ENCODE measurements at places on chromosomes 5 and 9.
A peak's percentile ranks its signal among the peaks of the same experiment; 100 is the strongest.

GRCh38 chr5:42718591-42718990 is 38.0 kb upstream of the CCDC152 start:
- no peak for DNase-seq

- DNase-seq: no peak
Measured at GRCh38 chr9:92325991-92326500, 293 bp downstream of the CENPP start.

DNA sequence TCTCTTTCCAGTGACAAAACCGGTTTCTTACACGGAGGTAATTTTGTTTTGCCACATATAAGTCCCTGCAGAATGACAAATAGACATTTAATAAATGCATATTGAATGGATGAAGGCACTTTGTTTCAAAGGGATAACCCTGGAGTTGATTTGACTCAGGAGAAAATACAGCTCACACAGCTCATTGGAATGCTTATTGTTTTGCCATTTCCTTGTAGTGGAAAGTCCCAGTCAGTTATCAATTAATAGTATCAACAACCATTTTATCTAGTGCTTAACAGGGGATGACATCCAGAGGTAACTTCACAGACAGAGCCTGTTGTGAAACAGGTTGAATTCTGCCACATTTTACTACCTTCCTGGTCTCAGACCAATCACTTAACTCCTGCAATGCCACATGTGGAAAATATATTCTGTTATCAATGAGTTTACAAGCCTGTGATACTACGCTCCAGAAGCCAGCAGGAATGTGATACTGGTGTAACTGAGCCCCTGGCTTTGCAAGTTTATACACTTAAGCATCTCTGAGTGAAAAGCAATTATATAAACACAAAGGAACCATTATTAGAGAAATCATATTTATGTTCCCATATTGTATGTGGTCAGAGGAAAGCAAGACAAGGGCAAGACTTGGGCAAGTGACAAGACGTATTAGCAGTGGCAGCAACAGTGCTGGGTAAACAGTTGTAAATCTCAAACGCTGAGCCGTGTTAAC is 123.1 kb upstream of the ANKRD55 start:
- DNase-seq: no peak

GRCh38 chr5:174245516-174246075 is 200.1 kb downstream of the NSG2 start:
- DNase-seq: no peak

- no peak for DNase-seq
Measured at GRCh38 chr5:71891406-71891805, 172.3 kb downstream of the CARTPT start.

DNA sequence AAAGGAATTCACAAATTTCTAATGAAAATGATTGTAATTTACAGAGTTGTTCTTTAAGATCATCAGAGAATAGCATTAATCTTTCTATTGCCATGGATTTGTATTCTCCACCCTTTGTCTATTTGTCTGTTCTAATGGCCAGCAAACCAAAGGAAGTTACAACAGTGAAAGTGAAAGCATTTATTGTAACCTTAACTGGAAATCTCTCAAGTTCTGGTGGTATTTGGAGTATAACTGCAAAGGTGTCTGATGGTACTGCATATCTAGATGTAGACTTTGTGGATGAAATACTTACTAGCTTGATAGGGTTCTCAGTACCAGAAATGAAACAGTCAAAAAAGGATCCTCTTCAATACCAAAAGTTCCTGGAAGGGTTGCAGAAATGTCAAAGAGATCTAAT is 21.7 kb downstream of the RMI1 start:
- no peak for DNase-seq

DNA sequence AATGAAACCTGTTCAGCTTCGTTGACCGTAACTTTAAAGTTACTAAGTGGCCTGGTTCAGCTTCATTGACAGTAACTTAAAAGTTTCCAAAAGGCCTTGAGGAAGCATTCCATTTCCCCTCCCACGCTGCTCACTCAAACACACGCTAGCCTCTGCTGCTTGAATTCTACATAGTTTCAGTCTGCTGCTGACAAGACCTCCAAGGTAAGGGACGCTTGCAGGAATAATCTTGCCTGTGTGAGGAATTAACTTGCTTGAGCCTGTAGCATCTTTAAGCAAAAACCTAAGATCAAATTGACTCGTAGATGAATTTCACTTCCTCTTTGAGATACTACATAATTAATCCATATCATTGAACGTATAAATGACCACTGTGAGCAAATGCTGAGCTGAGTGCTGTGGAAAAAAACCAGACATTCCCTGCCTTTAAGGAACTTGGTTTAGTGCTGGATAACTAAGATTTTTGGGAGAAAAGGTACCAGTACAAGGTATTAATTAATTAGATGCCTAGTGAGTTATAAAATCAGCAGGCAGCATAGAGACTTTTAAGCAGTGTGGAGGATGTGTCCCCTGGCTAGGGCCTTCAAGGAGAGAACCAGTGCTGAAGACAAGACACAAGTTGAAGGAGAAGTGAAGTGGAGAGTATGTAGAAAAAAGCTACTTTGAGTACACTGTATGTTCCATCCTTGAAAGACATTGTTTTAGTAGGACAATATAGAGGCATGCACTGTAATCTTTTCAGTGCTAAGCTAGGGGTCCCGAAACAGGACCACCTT is 39.2 kb downstream of the GRAMD2B start:
- no peak for DNase-seq

DNA sequence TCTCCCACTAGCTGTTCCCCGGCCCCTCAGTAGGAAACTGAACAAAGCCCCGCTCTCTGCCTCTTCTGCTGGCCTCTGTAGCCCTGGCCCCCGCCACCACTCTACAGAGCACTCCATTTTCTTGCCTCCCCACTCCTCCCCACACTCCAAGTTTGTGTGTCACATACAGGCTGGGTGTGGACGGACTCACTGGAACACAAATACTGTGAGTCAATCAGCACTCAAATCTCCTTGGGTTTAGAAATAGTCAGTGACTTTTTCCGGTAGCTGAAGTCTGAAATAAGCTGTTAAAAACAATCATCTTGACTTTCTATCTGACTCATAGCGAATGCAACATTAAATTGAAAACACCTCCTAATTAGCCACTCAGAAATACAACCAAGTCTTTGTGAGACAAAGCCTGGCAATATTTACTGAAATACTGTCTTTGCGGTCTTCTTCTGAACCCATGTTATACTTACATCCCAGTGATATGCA is 122.5 kb downstream of the LHFPL2 start:
- no peak for DNase-seq

GRCh38 chr5:159456261-159456660 is 126.0 kb upstream of the IL12B start:
- no peak for DNase-seq

- no peak for DNase-seq
Measured at GRCh38 chr9:135882011-135882410, 25.3 kb downstream of the CAMSAP1 start.

DNA sequence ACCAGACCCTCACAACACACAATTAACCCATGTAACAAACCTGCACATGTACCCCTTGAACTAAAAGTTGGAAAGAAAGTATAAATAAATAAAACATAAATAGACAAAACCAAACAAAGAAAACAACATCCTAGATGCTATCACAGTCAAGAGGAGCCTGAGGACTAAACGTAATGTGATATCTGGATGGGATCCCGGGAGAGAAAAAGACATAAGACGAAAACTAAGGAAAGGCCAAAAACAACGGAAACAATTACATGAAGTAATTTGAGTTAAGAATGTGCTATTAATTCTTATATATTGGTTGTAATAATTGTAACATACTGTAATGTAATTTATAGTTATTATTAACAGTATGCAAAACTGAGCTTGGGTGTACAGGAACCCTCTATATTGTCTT is 793.9 kb downstream of the SEMA5A start:
- DNase-seq: no peak

- no peak for DNase-seq
Measured at GRCh38 chr5:17477573-17478265, 20.3 kb upstream of the TAF11L2 start.

DNA sequence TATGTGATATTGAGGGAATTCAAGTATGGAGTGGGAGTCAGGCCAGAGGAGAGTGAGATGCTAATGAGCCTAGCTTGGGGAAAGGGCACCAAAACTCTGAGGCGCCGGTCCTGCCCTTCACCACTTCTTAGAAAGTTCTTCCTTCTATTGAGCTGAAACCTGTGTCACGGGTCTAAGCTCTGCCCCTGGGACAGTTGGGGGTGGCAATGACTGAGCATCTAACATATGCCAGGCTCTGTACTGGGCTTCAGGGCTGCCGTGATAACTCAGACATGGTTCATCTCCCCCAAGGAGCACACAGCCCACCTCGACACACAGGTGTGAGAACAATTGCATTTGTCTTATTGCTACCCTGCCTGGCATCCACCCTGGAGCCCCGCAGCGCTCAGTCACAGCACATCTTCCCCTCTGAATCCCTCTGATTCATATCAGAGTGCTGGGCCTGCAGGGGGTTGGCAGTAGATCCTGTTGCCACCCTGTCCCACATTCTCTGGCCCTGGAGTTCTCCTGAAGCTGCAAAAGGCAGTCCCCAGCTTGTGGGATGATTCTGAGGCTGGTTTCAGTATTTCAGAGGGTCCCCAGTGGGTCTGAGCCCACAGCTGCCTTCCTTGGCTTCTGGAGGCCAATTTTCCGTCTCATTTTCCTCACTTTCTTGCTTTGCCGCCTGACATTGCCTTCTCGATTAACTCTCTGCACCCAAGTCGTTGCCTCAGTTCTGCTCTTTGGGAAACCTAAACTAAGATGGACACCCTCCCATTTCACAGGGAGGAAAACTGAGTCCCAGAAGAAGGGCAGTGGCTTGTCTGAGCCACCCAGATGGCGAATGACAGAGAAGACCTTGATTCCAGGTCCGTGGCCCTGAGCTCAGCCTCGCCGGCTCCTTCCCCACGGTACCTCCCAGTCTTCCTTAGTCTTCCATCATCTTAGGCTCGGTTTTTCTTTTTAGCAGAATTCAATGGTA is 42.5 kb downstream of the ALG2 start:
- DNase-seq: no peak

DNA sequence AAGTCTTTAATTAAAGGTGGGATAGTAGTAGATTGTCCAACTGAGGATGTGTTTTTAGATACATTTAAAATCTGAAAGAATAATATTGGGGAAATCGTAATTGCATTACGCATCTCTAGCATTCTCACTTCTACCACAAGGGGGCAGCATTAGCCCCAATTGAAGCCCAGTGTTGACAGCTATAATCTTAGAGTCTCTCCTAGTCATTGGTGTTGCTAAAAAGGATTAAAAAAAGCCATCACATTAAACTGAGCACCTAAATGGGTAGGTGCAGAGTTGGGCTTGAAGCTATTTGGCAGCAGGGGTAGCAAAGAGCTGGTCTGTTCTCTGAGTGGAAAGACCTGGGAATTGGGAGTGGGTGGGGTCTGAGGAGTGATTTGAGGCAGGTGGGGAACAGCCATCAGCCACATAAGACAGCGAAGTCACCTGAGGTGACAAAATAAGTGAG is 177.2 kb downstream of the OSTF1 start:
- DNase-seq: peak; percentile 34

GRCh38 chr5:107651325-107651724 is 19.4 kb downstream of the EFNA5 start:
- no peak for DNase-seq

- no peak for DNase-seq
Measured at GRCh38 chr9:72925891-72926290, 27.0 kb downstream of the ALDH1A1 start.

DNA sequence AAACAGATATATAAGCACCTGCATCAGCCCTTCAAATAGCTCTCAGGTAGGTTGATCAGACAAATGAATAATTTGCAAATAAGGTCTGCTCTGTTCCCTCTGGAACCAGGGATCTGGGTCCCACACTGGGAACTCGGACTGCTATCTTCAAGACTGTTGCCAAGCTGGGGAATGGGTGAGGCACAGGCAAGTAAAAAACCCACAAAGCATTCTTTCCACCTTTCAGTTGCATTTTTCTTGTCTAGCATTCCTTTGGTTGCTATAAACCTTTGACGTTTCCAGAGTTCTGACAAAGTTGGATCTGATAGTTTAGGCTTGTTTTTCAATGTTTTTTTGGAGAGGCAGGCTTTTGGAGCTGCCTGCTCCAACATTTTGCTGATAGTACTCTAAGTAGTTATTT is 20.1 kb downstream of the FBXL17 start:
- no peak for DNase-seq

GRCh38 chr5:167643631-167644280 is 647.7 kb upstream of the WWC1 start:
- no peak for DNase-seq
